ENCODE measurements at places on chromosomes 12 and 14.

- DNase-seq, result peak; percentile 82
These were observed 9.7 kb upstream of the RIN3 start for GRCh38 chr14:92503756-92504491.

DNA sequence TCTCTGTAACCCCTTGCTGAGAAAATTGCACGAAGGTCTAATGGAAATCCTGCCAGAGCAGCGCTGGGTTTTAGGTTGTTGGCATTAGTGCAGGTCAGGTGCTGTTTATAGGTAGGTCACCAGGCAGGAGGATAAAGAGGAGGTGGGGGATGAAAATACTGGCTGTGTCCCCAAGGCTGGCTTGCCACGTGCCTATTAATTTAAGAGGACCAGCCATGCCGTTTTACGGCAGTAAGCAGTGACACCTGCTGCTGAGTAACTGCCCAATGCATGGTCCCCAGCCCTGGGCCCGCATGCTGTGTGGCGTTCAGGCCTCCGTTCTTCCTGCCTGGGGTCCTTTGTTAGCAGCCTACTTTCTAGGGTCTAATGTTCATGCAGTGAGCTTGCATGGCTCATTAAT, 67.2 kb downstream of the WDR20 start:
- no peak for DNase-seq

DNA sequence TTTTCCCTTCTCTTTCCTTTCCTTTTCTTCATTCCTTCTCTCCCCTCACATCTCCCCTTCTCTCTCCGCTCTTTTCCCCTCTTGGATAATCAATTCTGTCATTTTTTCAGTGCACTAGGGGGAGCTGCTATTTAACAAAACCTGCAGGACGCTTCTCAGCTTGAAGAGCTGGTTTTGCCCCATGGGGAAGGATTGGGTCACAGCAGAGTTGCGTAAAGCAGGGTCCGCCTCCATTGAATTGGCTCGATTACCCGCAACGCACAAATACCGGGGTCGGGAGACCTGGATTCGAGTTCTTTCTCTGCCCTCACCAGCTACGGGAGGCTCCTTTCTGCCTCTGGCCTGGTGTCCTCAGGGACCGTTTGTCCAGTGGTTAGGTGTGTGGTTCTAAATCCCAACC, 42.1 kb upstream of the CHGA start:
- peak; percentile 35 for DNase-seq

GRCh38 chr12:66282244-66282643, 20.0 kb upstream of the HELB start:
- no peak for DNase-seq

DNA sequence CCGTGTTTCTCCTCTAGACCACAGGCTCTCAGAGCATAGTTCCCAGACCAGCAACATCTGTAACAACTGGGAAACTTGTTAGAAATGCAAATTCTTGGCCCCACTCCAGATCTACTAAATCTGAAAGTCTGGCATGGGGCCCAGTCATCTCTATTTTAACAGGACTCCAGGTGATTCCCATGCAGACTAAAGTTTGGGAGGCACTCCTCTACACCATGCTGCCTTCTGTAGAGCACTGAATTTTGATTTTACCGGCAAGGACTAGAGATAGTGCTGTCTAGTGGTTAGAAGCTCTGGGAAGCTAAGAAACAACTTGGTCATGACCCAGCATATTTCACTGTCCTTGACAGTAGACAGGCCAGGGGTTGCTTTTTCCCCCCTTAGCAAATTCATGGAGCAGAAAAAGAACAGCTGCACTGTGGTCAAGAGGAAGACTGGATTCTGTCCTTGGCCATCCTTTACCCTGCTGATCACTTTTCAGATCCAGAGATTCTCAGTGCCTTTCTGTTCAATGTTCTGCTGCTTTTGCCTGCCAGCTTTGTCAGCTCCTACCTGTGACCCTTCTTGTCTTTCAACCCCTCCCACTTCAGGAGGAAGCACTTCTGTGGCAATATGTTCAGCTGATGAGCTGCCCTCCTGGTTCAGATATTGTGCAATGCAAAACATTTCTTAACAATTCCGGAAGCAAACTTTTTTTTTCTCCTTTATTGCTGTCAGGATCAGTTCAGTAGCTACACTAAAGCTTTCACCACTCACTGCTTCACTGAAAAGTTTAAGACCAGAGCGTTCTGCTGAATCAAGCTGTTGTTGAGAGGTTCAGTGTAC, 133.8 kb upstream of the NUDT4 start:
- peak; percentile 90 for DNase-seq

DNA sequence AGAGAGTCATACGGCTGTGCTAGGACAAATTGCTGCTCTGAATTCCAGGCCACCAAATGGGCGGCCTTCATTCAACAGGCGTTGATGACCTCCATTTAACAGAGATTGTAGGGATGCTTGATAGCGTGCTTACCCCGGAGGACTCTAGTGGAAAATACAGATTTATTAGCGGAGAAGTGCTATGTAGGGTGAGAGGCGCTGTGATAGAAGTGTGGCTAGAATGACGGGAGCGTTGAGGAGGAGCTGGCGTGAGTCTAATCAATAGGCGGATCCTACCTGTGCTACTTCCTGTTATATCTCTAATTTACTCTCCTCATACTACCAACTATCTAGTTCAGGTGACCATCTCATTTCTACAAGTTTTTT, 668 bp downstream of the MRPS35 start:
- peak; percentile 0 for DNase-seq

DNA sequence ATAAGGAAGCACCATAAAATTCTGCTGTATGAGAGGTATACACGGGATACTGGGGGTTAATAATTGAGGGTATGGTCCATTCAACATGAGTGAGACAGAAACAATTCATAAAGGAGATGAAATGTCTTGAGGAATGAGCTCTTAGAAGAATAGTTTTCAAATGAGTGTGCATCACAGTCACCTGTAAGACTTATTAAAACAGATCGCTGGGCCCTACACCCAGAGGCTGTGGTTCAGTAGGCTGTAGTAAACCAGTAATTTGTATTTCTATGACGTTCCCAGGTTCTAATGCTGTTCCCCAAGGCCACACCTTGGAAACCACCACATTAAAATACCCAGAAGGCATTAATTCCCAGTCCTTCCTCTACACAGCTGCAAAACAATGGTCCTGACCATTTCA, 49.6 kb downstream of the CAND1 start:
- no peak for DNase-seq

DNA sequence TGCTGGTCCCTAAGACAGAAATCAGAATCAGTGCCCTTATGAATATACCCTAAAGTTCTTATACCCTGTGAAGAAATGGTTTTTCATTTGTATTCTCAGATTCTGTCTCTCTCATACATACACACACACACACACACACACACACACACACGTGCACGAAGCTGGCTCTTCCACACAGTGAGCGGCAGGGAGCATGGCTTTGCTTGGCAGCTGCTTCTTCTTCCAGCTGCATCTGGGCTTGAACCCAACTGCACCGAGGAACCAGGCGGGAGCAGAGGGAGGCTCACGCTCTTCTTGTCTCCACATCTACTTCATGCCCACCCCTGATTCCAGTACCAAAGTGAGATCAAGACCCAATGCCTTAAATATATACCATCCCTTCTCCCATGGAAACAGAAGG, 19.4 kb downstream of the GRIN2B start:
- DNase-seq, result no peak

- no peak for DNase-seq
These were observed 1523.5 kb downstream of the AACS start for GRCh38 chr12:126588586-126589249.

GRCh38 chr12:42815068-42815467, 225.5 kb upstream of the PRICKLE1 start:
- no peak for DNase-seq

DNA sequence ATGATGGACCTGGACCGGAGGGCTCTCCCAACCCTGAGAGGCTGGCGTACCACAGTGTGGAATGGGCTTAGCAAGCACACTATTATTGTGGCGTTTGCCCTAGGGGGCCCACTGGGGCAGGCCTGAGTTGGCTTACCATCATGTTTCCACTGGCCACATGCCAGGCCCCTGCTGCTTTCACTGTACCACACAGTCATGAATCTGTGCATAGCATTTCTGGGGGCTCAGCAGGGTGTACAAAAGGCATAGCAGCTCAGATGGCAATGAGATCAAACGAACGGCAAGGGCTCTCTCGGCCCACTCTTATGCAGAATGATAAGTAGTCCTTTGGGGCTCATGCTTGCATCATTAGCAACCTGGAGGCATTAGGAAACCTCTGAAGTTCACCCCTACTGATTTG, 137.0 kb upstream of the HIF1A start:
- DNase-seq, result no peak

DNA sequence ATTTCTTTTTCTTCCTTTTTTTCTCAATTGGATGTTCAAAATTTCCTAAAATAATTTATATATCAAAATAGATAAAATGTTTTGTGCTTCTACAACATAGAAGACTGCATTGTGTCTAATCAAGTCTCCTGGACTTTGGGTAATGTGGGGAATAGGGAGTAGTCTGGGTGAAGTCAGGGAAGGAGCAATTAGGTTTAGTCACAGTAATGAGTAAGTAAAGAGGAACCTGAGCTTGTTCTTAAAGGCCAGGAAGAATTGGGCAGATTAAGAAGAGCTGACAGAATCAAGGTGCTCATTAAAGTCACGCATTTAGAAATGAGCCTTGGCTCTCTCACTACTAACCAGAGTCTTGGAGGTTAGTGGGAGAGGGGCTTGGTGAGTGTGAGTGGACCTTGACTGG, 233.3 kb upstream of the SSTR1 start:
- no peak for DNase-seq

- DNase-seq, result no peak
These were observed 85.4 kb downstream of the CRACR2A start for GRCh38 chr12:3667485-3667884.

DNA sequence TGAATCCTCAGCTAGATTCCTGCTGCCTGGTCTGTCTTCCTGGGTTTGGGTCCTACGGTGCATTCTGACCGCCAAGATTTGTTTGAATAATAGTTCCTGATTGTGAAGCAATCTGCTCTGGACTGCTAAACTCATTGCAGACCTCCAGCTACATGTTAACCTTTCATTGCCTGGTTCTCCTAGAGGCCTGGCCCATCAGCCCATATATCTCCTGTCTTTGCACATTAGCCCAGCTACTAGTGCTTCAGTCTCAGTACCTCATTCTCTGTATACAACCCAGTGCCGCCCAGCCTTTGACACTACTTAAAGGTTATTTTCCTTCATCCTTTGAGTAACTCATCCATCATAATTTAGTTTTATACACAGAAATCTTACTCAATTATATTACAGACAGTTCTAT, 65.6 kb upstream of the GRIP1 start:
- DNase-seq, result no peak

GRCh38 chr12:54282949-54283593, 2.5 kb downstream of the HNRNPA1 start:
- DNase-seq, result no peak

- peak; percentile 3 for DNase-seq
These were observed 498.5 kb downstream of the TMTC2 start for GRCh38 chr12:83185241-83185640.

DNA sequence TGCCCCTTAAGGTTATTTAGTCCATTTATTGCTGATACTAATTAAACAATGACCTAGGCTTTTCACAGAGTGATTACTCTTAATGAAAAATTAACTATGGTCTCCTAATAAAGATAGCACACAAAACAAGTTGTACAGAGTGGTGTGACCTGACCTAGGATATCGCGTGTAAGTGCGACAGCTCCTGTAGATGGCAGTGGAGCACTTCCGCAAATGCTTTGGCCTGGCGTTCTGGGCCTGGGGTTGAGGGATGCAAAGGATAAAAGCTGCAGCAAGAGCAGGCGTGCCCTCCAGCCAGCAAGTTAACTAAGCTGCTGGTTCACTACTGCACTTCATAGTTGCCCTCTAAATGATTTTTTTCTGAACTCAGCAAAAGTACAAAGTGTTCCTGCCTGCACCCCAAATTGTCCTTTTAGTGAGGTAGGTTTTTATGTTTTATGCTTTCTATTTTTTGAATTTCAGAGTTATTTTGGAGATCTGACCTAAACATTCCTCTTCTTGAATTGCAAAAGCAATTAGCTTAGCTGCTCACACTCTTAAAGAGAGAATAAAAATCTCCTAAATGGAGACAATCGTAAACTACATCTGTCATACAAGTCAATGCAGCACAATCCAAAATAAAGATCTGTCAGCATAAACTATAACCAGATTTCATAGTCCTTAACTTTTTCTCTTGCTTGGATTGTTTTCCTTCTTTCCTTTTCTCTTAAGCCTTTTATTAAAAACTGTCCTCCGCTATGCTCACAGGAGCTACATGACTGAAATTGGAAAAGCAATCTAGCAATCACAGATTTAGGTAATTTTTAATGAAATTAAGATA, 379.6 kb downstream of the LRIG3 start:
- DNase-seq, result no peak

DNA sequence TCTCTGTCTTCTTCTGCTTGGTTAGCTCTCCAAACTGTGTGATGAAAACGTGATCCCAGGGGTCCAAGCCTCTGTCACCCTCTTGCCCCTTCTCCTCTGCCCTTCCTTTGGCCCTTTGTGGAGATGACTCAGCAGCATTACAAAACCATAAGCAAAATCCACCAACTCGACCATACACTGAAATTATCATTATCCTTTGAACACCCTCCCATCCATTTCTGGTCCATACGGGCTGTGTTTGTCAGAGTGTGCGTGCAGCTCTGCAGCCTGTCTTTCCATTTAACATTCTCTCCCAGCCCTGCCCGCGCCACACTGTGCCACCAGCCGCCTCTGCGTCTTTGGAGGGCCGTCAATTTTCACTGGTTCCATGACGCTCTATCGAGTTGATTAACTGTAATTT, 69.2 kb downstream of the SLC25A47 start:
- no peak for DNase-seq

Data from inflammatory macrophage treated with lipopolysaccharide for 4 hours (primary cell).